ENCODE measurements at places on chromosomes 2 and 18. TPM values are rescaled to one million over a fixed set of nuclear protein-coding genes. Genes with fewer than 3 reads are reported as not detected.

Gene OXER1
- total RNA-seq, result 1.7 TPM

Gene INHA
- 0.50 TPM for total RNA-seq

Gene LMAN1
- 54.8 TPM for total RNA-seq

Gene HOXD4
- 1.3 TPM for total RNA-seq

Gene HOXD3
- total RNA-seq, result 1.9 TPM

Gene SLC38A11
- total RNA-seq, result not detected

Gene CD226
- total RNA-seq, result 0.40 TPM

Gene COPS8
- total RNA-seq, result 79.9 TPM

Gene SLC11A1
- total RNA-seq, result 0.09 TPM

Gene CNDP1
- 0.59 TPM for total RNA-seq

Gene QPCT
- not detected for total RNA-seq

Gene RAB6D
- 0.52 TPM for total RNA-seq

Gene OBSL1
- 123 TPM for total RNA-seq

Gene CDCA7
- 82.5 TPM for total RNA-seq

Gene THADA
- total RNA-seq, result 33.7 TPM

Gene KHK
- 10.0 TPM for total RNA-seq

Gene ACVR1C
- total RNA-seq, result 0.09 TPM

Gene TSN
- 115 TPM for total RNA-seq

Gene NIFK
- total RNA-seq, result 89.7 TPM

Gene XIRP2
- total RNA-seq, result 0.05 TPM

Data from neural crest cell (in vitro differentiated cells).